ENCODE measurements at places on chromosomes 2 and 18.

GRCh38 chr2:59622599-59623308 is 930.7 kb downstream of the BCL11A start:
- DNase-seq = no peak
- H3K27me3 ChIP-seq = peaks cover 3% of the 10 kb centered on the region
- H3K27ac ChIP-seq = no peak overlapping the region
- no peaks in the 10 kb centered on the region for H3K36me3 ChIP-seq
- H3K4me1 ChIP-seq = peaks cover 18% of the 10 kb centered on the region
- no peak overlapping the region for H3K4me3 ChIP-seq

- H3K36me3 ChIP-seq = peaks cover 16% of the 10 kb centered on the region
- DNase-seq = no peak
- no peaks in the 10 kb centered on the region for H3K4me1 ChIP-seq
- no peak overlapping the region for H3K4me3 ChIP-seq
- H3K27me3 ChIP-seq = no peaks in the 10 kb centered on the region
- H3K27ac ChIP-seq = no peak overlapping the region
Measured at GRCh38 chr2:161373942-161374341, 42.2 kb upstream of the TBR1 start.

- no peaks in the 10 kb centered on the region for H3K36me3 ChIP-seq
- no peaks in the 10 kb centered on the region for H3K27me3 ChIP-seq
- H3K4me1 ChIP-seq = peaks cover 20% of the 10 kb centered on the region
- no peak overlapping the region for H3K4me3 ChIP-seq
- H3K27ac ChIP-seq = no peak overlapping the region
Measured at GRCh38 chr2:42788882-42789281, 3.5 kb downstream of the HAAO start.

DNA sequence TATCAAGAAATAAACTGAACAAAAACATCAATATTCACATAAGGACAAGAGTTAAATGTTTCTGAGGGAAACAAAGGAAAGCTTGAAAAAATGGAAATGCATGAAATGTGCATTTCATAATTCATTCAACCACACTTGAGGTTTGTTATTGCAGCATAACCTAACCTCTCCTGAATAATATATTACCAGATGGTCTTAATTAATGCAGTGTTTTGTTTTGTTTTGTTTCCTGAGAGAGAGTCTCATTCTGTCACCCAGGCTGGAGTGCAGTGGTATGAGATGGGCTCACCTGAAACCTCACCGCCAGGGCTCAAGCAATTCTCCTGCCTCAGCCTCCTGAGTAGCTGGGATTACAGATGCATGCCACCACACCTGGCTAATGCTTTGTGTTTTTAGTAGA is 139.9 kb upstream of the PIEZO2 start:
- no peak overlapping the region for H3K27ac ChIP-seq
- H3K27me3 ChIP-seq = peaks cover 1% of the 10 kb centered on the region
- no peaks in the 10 kb centered on the region for H3K4me1 ChIP-seq
- no peak for DNase-seq

DNA sequence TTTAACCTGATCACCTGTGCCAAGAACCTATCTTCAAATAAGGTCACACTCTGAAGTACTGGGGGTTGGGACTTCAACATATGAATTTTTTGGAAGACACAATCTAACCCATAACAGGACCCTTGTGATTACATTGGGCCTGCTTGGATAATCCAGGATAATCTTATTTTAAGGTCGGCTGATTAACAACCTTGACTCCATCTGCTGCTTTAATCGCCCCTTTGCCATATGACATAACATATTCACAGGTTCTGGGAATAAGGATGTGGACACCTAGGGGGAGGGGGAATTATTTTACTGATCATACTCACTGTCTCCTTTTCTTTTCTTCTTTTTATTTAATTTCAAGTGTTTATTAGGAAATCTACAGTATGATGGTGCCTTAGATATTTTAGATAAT is 34.8 kb downstream of the CDH20 start:
- no peak for DNase-seq
- H3K27ac ChIP-seq = no peak overlapping the region
- H3K4me1 ChIP-seq = no peaks in the 10 kb centered on the region
- no peak overlapping the region for H3K4me3 ChIP-seq

- no peak for DNase-seq
- no peaks in the 10 kb centered on the region for H3K4me1 ChIP-seq
- no peaks in the 10 kb centered on the region for H3K36me3 ChIP-seq
- no peak overlapping the region for H3K4me3 ChIP-seq
- H3K27ac ChIP-seq = no peak overlapping the region
Measured at GRCh38 chr2:181948227-181948626, 37.4 kb upstream of the PPP1R1C start.

- H3K27ac ChIP-seq = no peak overlapping the region
- H3K27me3 ChIP-seq = no peaks in the 10 kb centered on the region
- no peak overlapping the region for H3K4me3 ChIP-seq
- DNase-seq = no peak
- no peaks in the 10 kb centered on the region for H3K36me3 ChIP-seq
Measured at GRCh38 chr2:40544072-40544471, 92.2 kb upstream of the SLC8A1 start.

- no peak overlapping the region for H3K27ac ChIP-seq
- DNase-seq = no peak
- H3K36me3 ChIP-seq = no peaks in the 10 kb centered on the region
- peaks cover 9% of the 10 kb centered on the region for H3K4me1 ChIP-seq
Measured at GRCh38 chr18:13623348-13623747, 103.0 kb downstream of the FAM210A start.

- no peak for DNase-seq
- H3K4me3 ChIP-seq = no peak overlapping the region
- H3K4me1 ChIP-seq = no peaks in the 10 kb centered on the region
- no peaks in the 10 kb centered on the region for H3K27me3 ChIP-seq
- H3K36me3 ChIP-seq = no peaks in the 10 kb centered on the region
Measured at GRCh38 chr2:156907806-156908205, 349.7 kb upstream of the GALNT5 start.

- no peak overlapping the region for H3K27ac ChIP-seq
- no peaks in the 10 kb centered on the region for H3K4me1 ChIP-seq
- peaks cover 2% of the 10 kb centered on the region for H3K36me3 ChIP-seq
- peaks cover 2% of the 10 kb centered on the region for H3K27me3 ChIP-seq
- DNase-seq = no peak
- no peak overlapping the region for H3K4me3 ChIP-seq
Measured at GRCh38 chr2:15119722-15120175, 441.4 kb downstream of the NBAS start.

GRCh38 chr2:59236723-59237122 is 995.6 kb upstream of the FANCL start:
- no peak for DNase-seq
- H3K27me3 ChIP-seq = peaks cover 3% of the 10 kb centered on the region
- no peak overlapping the region for H3K27ac ChIP-seq
- H3K4me1 ChIP-seq = peaks cover 19% of the 10 kb centered on the region

- DNase-seq = no peak
- H3K4me3 ChIP-seq = no peak overlapping the region
- H3K36me3 ChIP-seq = no peaks in the 10 kb centered on the region
- no peak overlapping the region for H3K27ac ChIP-seq
- H3K4me1 ChIP-seq = no peaks in the 10 kb centered on the region
Measured at GRCh38 chr2:29039718-29040480, 34.4 kb downstream of the PCARE start.

DNA sequence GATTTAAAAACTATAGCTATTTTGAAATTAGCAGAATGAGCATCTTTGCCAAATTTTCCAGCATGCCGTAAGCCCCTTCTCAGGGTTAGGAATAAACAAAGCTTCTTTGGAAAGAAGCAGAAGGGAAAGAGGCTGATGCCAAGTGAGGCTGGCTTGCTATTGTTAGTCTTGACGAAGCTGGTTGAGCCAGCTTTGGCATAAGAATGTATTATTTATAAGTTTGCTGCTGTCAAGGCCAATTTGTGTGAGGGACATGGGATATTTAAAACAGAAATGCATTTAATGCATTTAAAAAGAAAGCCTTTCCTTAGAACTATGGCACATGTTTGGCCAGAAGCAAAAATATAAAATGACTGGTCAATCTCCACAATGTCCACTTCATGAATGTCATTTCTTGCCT is 52.5 kb upstream of the TTN start:
- no peak overlapping the region for H3K4me3 ChIP-seq
- no peak overlapping the region for H3K27ac ChIP-seq
- no peaks in the 10 kb centered on the region for H3K27me3 ChIP-seq
- no peaks in the 10 kb centered on the region for H3K4me1 ChIP-seq
- H3K36me3 ChIP-seq = peaks cover 27% of the 10 kb centered on the region
- no peak for DNase-seq
